Lower leg skin (tissue), 4 donors: ENCODE measurements at places on chromosomes 2 and 18.

DNA sequence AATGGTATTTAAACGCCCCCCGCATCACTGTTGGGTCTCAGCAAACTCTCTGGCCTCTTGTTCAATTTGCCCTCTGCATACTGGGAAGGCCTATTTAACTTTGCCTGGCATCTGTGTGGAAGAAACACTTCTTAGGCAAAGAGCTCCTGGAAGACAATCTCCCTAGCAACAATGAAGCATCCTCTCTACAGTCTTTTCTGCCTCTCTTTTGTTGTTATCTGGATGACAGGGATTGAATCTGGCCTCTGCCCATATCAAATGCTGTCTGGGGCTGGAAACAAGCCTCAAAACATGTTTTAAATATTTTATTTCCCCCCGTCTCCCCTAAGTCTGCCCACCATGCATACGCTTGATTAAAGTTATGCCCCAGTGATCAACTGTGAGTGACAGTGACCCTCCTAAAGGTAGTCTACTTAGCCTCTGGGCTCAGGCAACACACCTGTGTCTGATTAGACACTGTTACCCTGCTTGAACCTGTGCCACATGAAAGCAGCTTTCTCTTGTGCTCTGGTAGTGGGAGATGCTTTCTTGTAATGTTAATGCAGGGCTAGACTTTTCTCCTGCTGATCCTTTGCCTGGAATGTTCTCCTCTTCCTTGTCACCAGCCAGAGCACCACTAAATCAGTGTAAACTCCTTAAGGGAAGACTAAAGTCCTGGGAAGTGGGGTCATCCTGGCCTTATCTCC is 34.9 kb downstream of the CDC42EP3 start:
- no peak for DNase-seq

DNA sequence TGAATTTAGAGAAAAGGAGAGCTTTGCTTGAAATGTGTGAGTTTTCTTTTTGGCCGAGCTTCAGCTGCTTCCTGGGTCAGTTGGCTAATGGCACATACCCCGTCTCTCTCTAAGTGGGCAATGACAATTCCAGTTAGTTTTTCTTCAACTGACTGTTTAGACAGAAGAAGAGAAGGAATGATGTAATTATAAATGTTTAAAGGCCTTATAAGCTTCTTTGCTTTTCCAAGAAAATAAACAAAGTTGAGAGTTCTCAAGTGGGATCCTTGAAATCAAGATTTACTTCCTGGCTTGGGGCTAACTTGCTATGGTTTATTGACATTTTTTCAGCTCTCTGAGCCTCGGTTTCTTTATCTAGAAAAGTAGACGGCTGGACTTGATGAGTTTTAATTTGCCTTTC is 794.9 kb upstream of the ACVR2A start:
- DNase-seq = no peak

DNA sequence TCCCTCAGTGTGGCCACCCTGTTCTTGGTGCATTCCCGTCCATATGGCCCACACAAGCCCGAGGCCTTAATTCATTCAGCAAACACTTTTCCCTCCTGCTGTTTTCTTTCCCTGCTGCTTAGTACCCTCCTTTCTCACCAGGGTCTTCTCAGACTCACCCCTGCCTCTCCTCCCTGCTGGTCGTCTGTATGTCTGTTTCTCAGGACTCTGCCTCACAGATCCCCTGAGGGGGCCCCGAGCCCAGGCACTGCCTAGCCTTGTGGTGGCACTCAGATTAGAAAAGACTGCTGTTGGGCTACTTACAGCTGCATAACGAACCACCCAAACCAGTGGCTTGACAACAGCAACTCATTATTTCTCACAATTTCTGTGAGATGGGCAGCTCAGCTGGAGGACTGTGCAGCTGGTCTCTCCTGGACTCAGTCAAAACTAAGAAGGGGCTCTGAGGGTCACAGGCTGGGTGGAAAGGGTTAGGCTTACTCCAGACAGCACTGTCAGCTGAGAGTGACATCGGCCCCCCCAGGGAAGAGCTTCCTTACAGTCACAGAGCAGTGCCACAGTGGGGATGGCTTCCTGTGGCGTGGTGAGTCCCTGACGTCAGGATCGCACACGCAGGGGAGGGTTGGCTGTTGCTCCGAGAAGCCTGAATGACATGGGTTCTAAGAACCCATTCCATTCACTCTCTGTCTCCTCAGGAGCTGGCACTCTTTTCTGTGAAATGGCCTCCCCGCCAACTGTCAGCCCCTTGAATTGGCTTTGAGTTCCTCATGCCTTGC is 139.0 kb downstream of the UXS1 start:
- DNase-seq = no peak

DNA sequence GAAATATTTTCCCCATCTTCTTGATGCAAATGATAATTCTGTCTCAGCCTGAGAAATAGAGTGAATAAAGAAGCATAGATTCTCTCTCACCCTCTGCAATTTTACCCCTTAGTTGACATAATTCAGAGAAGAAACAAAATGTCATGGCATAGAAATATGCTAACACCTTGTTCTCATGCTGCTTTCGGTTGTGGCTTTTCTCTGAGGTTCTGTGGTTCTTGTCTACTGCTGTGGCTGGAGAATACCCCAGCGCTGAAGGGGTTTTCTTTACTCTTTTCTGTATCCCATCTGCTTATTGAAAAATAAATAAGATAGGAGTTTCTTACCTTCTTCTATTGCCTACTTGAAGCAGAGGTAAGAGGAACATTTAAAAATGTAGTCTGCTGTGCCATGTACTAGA is 15.4 kb upstream of the RAB27B start:
- DNase-seq = no peak

DNA sequence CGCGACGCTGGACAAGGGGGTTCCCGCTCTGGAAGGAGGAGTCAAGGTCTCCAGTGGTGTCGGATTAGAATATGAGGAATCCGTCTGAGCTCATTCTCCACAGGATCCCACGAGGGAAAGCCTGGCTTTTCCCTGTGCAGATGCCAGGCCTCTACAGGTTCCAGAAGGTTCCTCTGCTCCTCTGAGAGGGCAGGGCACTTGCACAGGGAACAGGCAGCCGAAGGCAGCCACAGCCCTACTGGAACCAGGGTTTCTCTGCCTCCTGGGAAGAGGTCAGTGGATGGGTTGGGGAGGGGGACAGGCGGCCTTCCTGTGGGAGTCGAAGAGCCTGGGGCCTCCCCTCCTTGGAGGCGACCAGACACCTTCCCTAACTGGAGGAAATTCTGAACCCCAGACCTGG is 1.7 kb upstream of the AQP12A start:
- peak; percentile 31 for DNase-seq

DNA sequence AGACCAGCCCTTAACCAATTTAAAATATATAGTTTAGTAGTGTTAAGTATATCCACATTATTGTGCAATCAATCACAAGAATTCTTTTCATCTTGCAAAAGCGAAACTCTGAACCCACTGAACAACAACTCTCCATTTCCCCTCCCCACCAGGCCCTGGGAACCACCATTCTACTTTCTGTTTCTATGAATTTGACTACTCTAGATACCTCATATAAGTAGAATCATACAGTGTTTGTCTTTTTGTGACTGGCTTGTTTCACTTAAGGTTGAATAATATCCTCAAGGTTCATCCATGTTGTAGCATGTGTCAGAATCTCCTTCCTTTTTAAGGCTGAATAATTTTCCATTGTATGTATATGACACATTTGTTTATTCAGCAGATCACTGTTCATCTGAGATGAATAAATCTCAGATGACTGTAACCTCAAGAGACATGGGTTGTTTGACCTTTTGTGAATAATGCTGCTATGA is 8.1 kb upstream of the SOS1 start:
- DNase-seq = no peak

GRCh38 chr2:209918251-209918650 is 84.2 kb upstream of the RPE start:
- DNase-seq = no peak

GRCh38 chr2:73762571-73762970 is 17.3 kb downstream of the DUSP11 start:
- no peak for DNase-seq

- peak; percentile 83 for DNase-seq
Measured at GRCh38 chr2:46878886-46879285, 36.7 kb downstream of the MCFD2 start.

- DNase-seq = no peak
Measured at GRCh38 chr18:63788447-63789096, 13.4 kb downstream of the SERPINB7 start.

- no peak for DNase-seq
Measured at GRCh38 chr2:108390340-108390739, 12.6 kb downstream of the SULT1C4 start.

GRCh38 chr2:201774546-201774945 is 6.2 kb downstream of the ALS2 start:
- DNase-seq = no peak

DNA sequence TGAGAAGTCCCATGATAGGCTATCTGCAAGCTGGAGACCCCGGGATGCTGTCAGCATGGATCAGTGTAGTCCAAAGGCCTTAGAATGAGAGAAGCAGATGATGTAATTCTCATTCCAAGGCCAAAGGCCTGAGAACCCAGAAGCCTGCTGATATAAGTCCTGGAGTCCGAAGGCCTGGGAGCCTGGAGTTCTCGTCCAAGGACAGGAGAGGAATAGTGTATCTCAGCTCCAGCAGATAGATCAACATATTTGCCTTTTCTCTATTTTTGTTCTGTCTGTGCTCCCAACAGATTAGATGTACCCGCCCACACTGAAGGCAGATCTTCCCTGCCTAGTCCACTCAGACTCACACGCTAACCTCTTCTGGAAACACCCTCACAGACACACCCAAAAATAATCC is 454.9 kb upstream of the CHAC2 start:
- DNase-seq = no peak

DNA sequence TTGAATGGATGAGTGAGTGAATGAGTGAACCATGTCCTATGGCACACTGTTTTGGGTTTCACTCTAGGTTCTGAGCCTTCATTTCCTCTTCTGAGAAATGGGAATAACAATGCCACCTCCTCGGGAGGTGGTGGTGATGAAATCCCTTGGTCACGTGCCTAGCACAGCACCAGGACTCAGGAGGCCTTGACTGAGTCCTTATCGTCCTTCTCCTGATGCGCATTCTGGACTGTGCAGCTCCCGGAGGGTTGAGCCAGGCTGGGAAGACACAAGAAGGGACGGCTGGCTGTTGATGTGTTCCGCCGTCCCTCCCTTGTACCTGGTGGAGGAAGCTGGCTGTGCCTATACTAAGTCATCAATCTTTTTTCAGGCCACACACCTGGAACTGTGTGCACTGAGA is 437.3 kb downstream of the ZNF521 start:
- DNase-seq = no peak

DNA sequence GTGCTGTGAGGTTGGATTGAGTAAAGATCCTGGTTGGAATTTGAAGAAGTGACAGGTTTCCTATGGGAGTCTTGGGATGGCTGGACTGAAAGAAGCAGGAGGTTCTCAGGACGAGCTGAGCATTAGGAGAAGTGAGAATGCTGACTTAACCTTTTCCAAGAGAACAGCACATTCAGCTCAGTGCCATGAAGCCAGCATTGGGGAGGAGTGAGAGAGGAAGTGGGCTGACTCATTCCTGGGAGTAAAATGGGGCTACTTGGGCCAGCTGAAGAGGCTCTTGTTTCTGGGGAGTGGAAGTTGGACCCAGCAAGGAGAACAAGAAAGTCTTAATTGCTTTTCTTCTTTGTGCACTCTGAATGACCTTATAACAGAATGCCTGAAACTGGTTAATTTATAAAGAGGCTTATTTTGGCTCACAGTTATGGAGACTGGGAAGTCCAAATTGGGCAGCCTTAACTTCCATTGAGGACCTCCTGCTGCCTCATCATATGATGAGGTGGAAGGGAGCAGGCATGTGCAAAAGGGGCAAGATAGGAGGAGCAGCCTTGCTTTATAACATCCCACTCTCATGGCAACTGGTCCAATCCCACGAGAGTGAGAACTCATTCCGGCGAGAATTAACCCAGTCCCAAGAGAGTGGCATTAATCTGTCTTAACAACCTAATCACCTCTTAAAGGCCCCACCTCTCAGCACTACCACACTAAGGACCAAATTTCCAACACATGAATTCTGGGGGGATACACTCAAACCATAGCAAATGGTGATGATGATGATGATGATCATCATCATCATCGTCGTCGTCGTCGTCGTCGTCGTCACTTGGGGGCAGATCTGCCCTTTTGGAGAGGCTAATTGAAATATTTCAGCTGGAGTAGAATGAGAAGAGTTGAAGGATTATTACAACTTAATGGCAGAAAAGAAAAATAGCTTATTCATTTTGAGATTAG is 26.1 kb downstream of the DGUOK start:
- DNase-seq = peak; percentile 22

DNA sequence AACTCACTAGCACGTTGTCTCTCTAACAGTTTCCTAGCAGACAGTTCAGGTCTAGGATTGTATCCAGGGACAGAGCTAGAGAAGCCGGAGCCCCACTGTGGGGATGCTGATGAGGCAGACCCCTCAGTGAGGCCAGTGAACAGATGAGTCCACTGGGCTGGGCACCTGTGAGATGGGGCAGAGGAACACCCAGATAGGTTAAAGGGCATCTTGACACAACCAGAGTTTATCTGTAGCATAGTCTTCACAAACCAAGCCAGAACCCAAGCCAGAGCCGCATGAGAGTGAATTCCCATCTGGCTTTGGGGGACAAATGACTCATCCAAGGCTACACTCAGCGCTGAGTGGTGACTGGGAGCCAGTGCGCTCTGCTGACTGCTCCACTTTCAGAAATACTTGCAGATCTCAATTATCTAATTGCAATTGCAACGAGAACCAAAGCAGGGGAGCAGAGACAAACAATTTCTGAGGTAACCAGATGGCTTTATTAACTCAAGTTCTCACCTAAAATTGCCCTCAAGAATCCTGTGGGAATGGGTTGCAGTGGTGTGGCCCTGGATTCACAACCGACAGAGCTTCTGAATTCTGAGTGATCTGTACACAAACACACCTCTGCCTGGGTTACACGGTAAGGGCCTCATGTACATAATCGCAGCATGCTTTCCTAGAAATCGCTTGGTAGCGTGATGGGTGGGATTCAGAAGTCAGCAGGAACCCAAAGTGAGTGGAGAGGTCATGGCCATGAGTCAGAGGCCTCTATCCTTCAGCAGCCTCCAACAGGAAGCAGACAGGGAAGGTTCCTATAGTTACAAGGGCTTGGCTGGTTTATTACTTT is 48.7 kb upstream of the MSH2 start:
- DNase-seq = no peak

DNA sequence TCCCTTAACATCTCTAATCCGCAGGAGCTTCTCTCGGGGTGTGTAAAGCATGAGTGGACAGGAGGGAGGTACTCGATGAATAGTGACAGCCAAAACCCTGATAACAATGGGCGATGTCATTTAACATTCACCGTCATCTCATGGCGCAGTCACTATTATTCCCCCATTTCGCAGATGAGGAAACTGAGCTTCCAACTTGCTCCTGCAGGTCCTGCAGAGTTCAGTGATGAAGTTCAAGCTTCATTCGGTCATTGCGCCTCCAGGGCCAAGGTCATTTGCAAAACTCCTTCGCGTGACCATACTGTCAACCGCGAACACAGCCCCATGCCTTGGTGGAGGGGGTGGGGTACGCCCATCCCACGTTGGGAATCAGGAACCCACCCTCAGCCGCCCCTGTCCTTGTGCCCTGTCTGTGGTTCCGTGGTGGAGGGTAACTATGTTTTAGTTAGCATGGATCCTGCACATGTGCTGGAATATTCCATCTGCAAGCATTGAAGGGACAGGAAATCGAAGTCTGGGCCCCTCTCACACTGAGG is 215.5 kb downstream of the TFCP2L1 start:
- DNase-seq = no peak

GRCh38 chr18:8654503-8655451 is 45.5 kb downstream of the RAB12 start:
- DNase-seq = no peak
